ENCODE measurements at places on chromosomes 11 and 22.

GRCh38 chr11:34308913-34309585 lies 48.8 kb downstream of the ABTB2 start:
- DNase-seq, result no peak

- DNase-seq, result no peak
Measured at GRCh38 chr11:10526974-10527918, 13.7 kb downstream of the RNF141 start.

DNA sequence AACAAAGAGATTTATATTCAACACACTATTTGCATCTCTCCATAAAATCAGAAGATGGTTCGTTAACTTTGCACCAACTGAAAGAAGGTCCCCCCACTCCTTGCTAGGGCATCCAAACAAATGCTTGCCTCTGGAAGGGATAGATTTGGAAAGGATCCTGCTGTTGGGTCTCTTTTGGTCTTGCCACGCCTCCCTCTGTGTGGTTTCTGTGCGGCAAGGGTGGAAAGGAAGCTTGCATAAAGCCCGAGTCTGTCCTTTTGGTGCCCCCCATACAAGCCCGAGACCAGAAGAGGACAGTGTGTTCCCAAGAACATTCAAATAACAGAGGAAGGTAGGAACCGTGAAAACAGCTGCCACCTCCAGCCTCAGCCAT lies 15.1 kb downstream of the SCGB1A1 start:
- DNase-seq, result no peak

DNA sequence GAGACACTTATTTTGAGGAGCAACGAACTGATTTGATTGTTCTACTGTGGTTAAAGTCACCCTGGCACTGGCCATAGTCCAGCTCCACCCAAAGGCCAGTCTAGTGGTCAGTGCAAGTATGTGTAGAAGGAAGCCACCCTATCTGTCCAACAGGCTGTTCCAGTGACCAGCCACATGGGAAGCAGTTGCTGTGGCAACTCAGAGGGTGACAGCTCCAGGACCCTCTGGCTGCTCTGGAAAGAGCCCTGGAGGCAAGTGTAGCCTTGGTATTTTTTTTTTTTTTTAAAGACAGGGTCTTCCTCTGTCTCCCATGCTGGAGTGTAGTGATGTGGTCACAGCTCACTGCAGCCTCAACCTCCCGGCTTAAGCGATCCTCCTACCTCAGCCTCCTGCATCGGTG lies 27.8 kb downstream of the LMO1 start:
- no peak for DNase-seq

GRCh38 chr11:84522331-84522730 lies 1104.8 kb downstream of the DLG2 start:
- DNase-seq, result no peak

Measured in NK-92 treated with Interleukin-12 subunit alpha and Interleukin-12 subunit beta, amount 100 ng/mL, for 24 hours (cell line).